ENCODE measurements at places on chromosomes 13 and 19.
A peak's percentile ranks its signal among the peaks of the same experiment; 100 is the strongest.

- DNase-seq: no peak
Observed at GRCh38 chr13:63942372-63942771, 2526.7 kb upstream of the PCDH20 start.

GRCh38 chr19:279656-280055, 11.5 kb downstream of the PLPP2 start:
- DNase-seq: no peak

- DNase-seq: no peak
Observed at GRCh38 chr19:1465191-1466016, 13.6 kb downstream of the C19orf25 start.

DNA sequence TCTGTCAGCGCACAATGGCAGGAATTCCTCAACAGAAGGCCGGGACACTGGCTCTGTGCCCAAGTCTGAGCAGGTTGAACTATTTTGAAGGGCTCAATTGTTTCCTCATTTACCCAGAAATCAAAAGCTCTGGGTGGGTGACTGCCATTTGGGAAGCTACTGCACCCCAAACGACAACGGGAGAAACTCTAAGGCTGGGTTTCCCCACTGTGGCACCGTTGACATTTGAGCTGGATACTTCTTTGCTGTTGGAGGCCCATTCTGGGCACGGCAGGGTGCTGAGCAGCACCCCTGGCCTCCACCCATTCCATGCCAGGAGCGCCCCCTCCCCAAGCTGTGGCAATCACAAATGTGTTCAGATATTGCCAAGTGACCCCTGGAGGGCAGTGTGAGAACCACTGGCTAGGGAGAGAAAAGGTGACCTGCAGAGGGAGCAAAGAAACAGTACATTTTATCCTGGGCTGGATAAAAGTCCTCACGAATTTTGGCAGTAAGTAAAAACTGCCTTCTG, 62.5 kb downstream of the RFX2 start:
- no peak for DNase-seq

DNA sequence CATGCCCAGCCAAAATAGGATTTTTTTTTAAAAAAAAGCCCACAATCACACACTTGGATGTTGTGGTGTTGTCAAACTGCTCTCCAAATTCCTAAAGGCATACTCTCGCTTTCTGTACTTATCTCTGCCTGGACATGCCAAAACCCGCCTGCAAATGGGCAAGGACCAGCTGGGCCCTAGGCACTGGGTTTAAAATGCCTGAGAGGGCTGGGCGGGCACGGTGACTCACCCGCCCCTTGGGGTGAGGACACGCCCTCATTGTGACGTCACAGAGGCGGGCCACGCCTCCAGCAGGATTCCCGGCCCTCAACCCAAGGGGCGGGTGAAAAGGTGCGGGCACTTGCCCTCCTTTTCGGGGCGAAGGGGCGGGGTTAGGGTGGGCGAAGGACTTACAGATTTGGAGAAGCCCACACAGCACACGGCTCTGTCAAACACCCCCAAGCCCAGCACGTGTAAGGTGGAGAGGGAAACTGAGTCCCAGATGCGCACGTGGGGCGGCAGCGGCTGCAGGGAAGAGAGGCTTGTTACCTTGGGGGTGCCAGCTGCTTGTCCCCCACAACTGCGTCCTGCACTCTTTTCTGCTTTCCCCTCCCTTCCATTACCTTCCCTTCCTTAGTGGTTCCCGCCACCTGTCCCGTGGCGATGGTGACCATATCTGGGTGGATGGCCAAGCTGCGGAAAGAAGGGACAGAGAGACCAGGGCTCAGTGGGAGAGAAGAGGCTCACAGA, 6.6 kb downstream of the EML2 start:
- peak; percentile 36 for DNase-seq

All from activated CD4-positive, alpha-beta T cell treated with anti-CD3 and anti-CD28 coated beads, Interleukin-2, amount 10 ng/mL, durations not matched to agents 7 days and 5 days (primary cell).